ENCODE measurements at places on chromosomes 5 and 9.

GRCh38 chr5:1421521-1422341, 23.5 kb downstream of the SLC6A3 start:
- DNase-seq = no peak

DNA sequence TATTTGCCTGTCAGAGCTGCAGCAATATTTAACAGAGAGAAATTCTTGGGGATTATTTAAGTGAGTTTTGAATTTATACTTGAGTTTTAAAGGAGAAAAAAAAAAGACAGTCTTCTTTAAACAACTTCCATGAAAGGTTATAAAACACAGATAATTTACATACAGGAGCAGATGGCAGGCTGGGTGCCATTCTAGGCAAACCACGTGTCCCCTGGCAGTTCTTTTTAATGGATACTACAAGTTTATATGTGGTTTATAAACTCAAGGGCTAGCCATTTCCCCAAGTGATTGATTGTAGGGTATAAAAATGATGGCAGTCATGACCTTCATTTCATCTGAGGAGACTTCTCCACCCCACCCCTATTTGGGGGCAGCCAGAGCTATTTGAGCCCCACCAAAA, 166.6 kb downstream of the FSTL4 start:
- DNase-seq = no peak

- DNase-seq = no peak
Measured at GRCh38 chr9:114025196-114025753, 52.8 kb downstream of the AMBP start.

GRCh38 chr5:107893642-107894041, 222.9 kb upstream of the EFNA5 start:
- peak; percentile 26 for DNase-seq

- DNase-seq = no peak
Measured at GRCh38 chr9:7153134-7153533, 395.4 kb downstream of the KDM4C start.

DNA sequence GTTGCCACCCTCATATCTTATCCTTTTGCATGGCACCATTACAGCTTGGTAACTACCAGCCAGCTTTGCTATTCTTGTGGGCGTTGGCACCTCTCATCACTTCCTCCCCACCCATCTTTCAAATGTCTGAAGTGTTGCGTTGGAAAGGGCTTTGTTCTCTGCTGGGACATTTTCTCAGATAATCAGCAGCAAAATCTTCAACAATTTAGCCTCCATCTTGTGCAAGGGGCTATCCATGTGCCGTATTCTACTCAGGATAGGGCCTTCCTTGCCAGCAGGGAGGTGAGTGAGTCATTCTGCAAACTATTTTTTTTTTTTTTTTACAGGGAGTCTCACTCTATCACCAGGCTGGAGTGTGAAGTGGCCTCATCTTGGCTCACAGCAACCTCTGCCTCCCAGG, 62.1 kb upstream of the NUDT12 start:
- no peak for DNase-seq

GRCh38 chr9:135905380-135906258, 1.7 kb downstream of the CAMSAP1 start:
- DNase-seq = no peak

- DNase-seq = no peak
Measured at GRCh38 chr9:89899573-89899972, 294.8 kb downstream of the GADD45G start.

GRCh38 chr9:131276891-131277286, 579 bp upstream of the FAM78A start:
- no peak for DNase-seq

DNA sequence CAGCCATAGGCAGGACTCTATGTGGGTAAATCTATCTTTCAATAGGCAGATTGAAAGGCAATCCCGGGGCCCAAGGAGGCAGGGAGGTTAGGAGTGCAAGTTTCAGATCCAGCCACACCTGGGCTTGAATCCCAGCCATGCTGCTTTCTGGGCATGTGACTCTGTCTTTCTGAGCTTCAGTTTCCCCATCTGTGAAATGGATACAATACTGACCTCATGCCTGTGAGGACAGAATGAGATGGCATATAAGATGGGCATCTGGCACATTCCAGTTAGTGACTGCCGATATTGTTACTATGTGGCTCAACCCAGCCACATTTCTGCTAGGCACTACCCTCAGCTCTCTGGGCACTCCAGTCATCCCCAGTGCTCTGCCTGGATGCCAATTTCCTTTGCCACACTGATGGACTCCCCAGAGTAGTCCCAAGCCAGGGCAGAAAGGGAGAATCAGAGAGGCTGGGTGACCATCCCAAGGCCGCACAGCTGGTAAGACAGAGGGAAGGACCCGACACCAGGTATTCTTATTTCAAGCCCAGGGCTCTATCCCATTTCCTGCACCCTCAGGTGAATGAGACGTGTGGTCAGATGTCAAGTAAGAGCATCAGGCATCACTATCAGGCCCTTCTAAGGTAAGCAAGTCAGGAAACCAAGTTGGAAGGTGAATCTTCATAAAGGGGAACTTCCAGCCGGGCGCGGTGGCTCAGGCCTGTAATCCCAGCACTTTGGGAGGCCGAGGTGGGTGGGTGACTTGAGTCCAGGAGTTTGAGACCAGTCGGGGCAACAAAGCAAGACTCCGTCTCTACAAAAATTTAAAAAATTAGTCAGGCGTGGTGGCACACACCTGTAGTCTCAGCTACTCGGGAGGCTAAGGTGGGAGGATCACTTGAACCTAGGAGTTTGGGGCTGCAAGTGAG, 38.7 kb downstream of the SH3PXD2B start:
- no peak for DNase-seq

DNA sequence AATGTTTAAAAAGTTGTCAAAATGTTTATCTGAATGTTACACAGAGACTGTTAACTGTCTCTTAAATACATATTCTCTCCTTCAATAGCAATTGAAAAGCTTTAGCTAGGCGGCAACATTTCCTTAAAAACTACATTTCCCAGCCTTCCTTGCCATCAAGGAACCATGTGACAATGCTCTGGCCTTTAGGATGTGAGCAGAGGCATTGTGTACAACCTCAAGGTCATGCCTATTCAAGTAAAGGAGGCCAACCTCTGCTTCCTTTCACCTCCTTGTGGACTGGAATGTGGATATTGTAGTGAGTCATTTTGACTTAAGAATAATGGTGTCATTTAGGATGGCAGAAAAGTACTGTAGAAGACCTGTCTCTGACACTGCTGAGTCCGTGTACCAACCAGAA, 23.7 kb upstream of the MROH2B start:
- DNase-seq = no peak

GRCh38 chr5:21895766-21896350, 957.3 kb downstream of the CDH12 start:
- DNase-seq = no peak

DNA sequence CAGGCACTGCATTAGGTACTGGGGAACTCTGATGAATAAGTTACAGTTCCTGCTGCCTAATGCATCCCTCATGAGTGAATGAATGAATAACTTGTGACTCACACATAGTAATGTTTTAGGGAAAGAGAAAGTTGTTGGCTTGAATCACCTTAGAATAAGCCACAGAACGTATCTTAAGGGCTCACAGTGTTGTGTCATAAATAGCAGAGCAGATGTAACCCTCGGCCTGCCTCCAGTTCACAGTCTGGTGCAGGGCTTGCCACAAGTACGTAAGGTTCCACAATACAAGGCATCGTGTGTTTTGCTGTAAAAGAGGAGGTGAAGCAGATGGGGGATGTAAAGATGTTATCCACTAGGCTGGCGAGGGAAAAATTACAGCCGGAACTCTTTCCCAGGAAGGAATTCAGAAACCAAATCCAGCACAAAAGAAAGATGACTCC, 218.7 kb downstream of the TRPM3 start:
- DNase-seq = peak; percentile 99

- DNase-seq = no peak
Measured at GRCh38 chr9:108544866-108545265, 310.9 kb downstream of the ACTL7B start.

- DNase-seq = no peak
Measured at GRCh38 chr9:91162784-91163443, 198.8 kb downstream of the AUH start.

DNA sequence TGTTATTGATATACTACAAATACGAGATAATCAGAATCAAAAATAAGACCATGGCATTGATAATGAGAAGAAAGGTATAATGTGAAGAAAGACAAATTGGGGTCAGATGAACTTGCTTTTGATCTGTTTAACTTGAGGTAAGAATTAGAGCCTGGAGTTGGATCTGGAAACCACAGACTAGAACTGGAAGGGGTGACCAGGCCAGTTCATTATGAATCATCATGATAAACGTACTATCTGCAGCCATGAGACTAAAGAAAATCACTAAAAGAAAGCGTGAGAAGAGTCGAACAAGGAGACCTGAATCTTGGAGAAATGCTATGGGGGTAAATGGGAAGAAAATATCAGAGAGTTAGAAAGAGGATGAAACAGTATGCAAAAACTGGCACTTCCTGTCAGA, 967.5 kb downstream of the NR2F1-AS1 start:
- DNase-seq = no peak

GRCh38 chr9:36401164-36401740, 1.2 kb upstream of the RNF38 start:
- no peak for DNase-seq

DNA sequence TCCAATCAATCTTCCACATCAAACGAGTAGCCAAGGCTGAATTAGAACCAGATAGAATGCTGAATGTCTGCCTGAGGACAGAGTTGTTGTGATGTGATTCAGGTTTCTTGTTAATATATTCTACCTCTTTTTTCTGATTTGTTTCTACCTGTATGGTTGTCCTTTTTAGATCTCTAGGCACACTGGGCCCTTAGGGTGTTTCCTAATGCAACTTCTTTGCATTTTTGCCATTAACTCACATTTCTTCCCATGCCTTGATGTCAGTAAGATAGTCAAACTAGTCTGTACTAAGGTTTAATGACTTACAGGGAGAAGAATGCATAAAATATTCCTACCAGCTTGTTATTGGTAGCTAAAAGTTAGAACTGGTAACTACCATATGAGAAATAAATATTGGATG, 413.6 kb downstream of the CCDC171 start:
- DNase-seq = no peak

DNA sequence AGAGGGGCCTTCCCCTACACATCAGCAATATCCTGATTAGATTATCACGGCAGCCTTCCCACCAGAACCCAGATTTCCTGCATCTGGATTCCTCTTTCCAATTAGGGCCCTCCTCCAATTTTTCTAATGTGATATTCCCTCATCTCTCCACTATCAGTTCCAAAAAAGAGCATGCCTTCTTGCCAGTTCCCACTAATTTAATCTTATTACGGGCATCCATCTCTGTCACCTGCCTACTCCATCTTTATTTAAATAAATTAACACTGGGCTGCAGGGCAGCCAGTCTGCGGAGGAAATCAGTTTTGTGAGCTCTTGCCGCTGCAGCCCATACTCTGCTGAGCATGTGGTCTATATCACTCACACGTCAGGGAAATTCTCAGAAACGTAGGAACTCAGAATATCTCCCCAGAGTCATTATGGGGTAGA, 16.6 kb upstream of the FBP2 start:
- no peak for DNase-seq

- DNase-seq = no peak
Measured at GRCh38 chr5:180251141-180251540, 40.7 kb downstream of the MAPK9 start.

GRCh38 chr5:38249301-38249700, 9.1 kb upstream of the EGFLAM start:
- no peak for DNase-seq

DNA sequence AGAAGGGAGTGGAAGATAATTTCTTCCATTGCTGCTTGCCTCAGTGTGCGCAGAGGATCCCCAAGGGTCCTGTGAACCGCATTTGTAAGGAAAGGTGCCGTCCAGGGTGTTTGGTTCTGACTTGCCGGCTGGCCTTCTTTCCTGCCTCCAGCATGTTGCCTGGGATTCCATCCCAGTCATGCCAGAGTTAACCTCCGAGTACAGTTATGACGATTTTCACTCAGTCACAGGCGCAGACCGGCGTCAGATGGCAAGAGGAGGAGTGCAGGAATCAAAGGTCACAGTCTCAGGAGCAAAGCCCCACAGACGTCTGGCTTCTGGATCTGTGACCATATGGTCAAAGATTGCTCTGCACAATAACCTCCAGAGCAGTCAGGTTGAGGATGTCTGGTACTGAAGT, 5.9 kb upstream of the GADD45G start:
- no peak for DNase-seq

DNA sequence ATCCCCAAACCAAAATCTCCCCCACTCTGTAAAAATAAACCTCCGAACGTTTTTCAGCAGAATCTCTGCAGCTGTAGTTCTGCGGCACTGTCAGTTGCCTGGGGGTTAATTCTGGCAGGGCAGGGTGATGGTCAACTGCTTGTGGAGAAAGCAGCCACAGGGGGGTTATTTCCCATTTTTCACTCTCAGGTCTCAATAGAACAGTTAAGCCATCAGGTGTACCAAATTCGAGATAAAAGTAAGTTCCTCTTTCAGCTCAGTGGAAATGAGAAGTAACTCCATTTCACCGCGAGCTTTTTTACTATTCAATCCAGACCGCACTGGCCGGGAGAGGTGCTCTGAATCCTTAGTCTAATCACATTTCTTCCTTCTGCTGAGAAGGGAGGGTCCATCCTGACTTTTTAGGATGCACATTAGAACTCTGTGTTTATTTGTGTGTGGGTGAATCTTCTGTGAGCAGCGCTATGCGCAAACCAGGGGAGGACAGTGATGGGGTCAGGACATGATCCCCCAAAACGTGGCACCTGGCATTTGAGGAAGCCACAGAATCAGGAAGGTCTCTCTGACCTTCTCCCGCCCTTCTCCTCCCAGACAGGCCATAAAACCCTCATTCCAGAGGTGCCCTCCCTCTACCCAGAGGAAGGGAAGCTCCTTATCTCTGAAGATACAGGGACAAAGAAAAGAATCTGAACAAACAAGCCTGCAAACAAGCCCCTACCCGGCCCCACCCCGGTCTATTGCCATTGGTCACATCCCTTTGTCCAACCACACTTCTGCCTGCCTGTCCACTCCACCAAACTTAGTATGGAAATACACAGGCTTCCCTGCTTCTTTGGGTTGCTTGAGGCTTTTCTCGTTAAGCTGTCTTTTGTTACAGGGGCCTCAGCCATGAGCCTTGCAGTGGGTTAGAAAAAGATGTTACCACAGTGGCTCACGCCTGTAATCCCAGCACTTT, 229.0 kb downstream of the ROR2 start:
- DNase-seq = no peak

- no peak for DNase-seq
Measured at GRCh38 chr9:19026375-19026774, 6.6 kb downstream of the SAXO1 start.

GRCh38 chr5:138212828-138213160, 329 bp downstream of the CDC23 start:
- DNase-seq = no peak
